Uterus (tissue), 4 donors: ENCODE measurements at places on chromosomes 2 and 18. TPM values are rescaled to one million over a fixed set of nuclear protein-coding genes. Genes with fewer than 3 reads are reported as not detected.

Gene SETBP1
- total RNA-seq = 16.8 TPM

Gene RAB11FIP5
- 45.7 TPM for total RNA-seq

Gene COBLL1
- total RNA-seq = 9.5 TPM

Gene LIMS3
- 6.6 TPM for total RNA-seq

Gene DNER
- total RNA-seq = 24.7 TPM

Gene EPHA4
- 78.9 TPM for total RNA-seq

Gene ALPP
- 0.62 TPM for total RNA-seq

Gene ACMSD
- not detected for total RNA-seq

Gene HSPD1
- 193 TPM for total RNA-seq

Gene KCNJ3
- 0.91 TPM for total RNA-seq

Gene SRD5A2
- total RNA-seq = not detected

Gene CEBPZOS
- total RNA-seq = 49.4 TPM

Gene CELF4
- total RNA-seq = 1.7 TPM

Gene AMMECR1L
- 20.4 TPM for total RNA-seq

Gene L3MBTL4
- total RNA-seq = 13.2 TPM

Gene IL1RL1
- 1.7 TPM for total RNA-seq

Gene RESP18
- total RNA-seq = not detected

Gene VWC2L
- total RNA-seq = not detected

Gene GRHL1
- 0.59 TPM for total RNA-seq

Gene ANKRD44
- total RNA-seq = 20.5 TPM

Gene ANKRD62
- total RNA-seq = not detected

Gene CAPN14
- 0.29 TPM for total RNA-seq

Gene MOGAT1
- not detected for total RNA-seq

Gene FBXO15
- 0.76 TPM for total RNA-seq

Gene AFF3
- total RNA-seq = 44.5 TPM

Gene GRP
- not detected for total RNA-seq

Gene TTN
- total RNA-seq = 8.4 TPM

Gene ZSWIM2
- not detected for total RNA-seq

Gene RAB17
- total RNA-seq = 4.6 TPM

Gene SERPINB13
- not detected for total RNA-seq

Gene ALS2
- total RNA-seq = 8.2 TPM

Gene ZSCAN30
- 40.3 TPM for total RNA-seq
